ENCODE measurements at places on chromosomes 16 and 17. TPM values are rescaled to one million over a fixed set of nuclear protein-coding genes. Genes with fewer than 3 reads are reported as not detected.

Gene ENPP7
- total RNA-seq = not detected

Gene CTNS
- 34.7 TPM for total RNA-seq

Gene KRTAP1-1
- total RNA-seq = 2.4 TPM

Gene KRTAP4-1
- not detected for total RNA-seq
